ENCODE measurements at places on chromosomes 3 and 15. TPM values are rescaled to one million over a fixed set of nuclear protein-coding genes. Genes with fewer than 3 reads are reported as not detected.

The DGKG gene
- total RNA-seq: 1.6 TPM

The NXPE3 gene
- total RNA-seq: 10.3 TPM

GRCh38 chr3:153572654-153573053 is 410.6 kb downstream of the RAP2B start:
- no peak overlapping the region for H3K4me3 ChIP-seq
- H3K36me3 ChIP-seq: no peaks in the 10 kb centered on the region
- no peaks in the 10 kb centered on the region for H3K4me1 ChIP-seq
- no peak overlapping the region for H3K27ac ChIP-seq
- no peaks in the 10 kb centered on the region for H3K27me3 ChIP-seq
- DNase-seq: no peak

GRCh38 chr15:96619174-96619573 is 288.7 kb downstream of the NR2F2 start:
- no peak for DNase-seq
- H3K27ac ChIP-seq: no peak overlapping the region
- H3K4me1 ChIP-seq: no peaks in the 10 kb centered on the region
- no peaks in the 10 kb centered on the region for H3K27me3 ChIP-seq
- H3K36me3 ChIP-seq: no peaks in the 10 kb centered on the region

DNA sequence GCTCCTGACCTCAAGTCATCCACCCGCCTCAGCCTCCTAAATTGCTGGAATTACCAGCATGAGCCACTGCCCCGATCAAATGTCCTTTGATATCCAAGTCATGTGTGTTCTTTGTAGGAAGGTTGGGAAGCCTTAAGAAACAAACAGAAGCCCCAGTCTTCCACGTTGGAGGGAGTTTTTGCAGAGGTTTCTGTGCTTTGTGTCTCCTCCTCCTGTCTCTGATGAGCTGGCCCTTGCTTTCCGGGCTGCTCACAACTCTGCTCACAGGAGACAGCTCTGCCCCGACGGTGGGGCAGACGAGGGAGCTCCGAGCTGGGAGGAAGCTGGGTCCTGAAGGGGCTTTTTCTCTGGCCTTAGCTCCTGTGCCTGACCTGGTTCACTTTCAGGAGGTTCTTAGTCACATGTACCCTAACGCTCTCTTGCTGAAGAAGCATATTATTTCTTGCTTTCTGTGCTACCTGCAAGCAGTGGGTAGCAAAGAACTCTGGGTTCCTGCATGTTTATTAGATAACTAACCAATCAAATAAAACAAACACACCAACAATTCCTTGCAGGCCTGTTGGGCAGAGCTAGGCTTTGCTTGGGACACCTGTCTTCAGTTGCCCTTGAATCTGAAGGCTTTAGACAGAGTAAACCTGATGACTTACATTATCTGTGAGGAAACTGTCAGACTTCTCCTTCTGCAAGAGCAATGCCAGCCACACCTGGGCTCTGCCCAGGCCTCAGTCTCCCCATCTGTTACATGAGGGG is 52.6 kb upstream of the SMAD6 start:
- H3K4me1 ChIP-seq: no peaks in the 10 kb centered on the region
- DNase-seq: no peak
- no peak overlapping the region for H3K27ac ChIP-seq

- H3K27ac ChIP-seq: no peak overlapping the region
- H3K36me3 ChIP-seq: no peaks in the 10 kb centered on the region
- H3K4me1 ChIP-seq: no peaks in the 10 kb centered on the region
- H3K27me3 ChIP-seq: no peaks in the 10 kb centered on the region
- peak; percentile 74 for DNase-seq
Observed at GRCh38 chr3:30112902-30113484, 493.4 kb upstream of the TGFBR2 start.

DNA sequence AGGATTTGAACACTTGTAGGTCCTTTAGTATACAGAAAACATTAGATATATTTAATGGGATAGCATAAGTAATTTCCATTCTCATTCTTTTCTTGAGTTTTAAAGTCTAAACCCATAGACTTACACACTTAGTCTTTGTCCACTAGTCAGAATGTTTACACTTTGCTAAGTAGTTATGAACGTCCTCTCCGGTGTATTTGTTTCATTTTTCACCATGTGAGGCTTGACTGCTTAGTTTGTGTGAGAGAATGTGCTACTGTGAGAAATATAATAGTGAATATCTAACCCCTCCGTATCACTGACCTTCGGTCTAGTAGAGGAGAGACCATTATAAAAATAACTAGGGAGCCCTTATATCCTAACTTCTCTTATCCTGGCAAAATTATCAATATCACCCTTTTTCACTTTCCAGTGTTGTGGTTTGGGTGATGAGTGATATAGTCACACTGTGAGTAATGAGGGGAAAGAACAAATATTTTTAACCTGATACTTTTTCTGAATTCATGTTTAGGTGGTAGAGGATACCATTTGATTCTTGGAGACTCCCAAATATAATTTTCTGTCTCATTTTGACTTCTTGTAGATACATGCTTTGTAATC is 122.4 kb downstream of the UBE2E2 start:
- H3K4me1 ChIP-seq: peaks cover 2% of the 10 kb centered on the region
- no peak overlapping the region for H3K4me3 ChIP-seq
- no peak for DNase-seq
- no peak overlapping the region for H3K27ac ChIP-seq
- H3K36me3 ChIP-seq: no peaks in the 10 kb centered on the region
